Renal cortex interstitium (tissue), 15 donors: ENCODE measurements at places on chromosomes 16 and 17. TPM values are rescaled to one million over a fixed set of nuclear protein-coding genes. Genes with fewer than 3 reads are reported as not detected.

The EFCAB13 gene
- 4.2 TPM for polyA plus RNA-seq

GRCh38 chr16:75244844-75245758 lies 6.3 kb downstream of the BCAR1 start:
- DNase-seq = no peak

DNA sequence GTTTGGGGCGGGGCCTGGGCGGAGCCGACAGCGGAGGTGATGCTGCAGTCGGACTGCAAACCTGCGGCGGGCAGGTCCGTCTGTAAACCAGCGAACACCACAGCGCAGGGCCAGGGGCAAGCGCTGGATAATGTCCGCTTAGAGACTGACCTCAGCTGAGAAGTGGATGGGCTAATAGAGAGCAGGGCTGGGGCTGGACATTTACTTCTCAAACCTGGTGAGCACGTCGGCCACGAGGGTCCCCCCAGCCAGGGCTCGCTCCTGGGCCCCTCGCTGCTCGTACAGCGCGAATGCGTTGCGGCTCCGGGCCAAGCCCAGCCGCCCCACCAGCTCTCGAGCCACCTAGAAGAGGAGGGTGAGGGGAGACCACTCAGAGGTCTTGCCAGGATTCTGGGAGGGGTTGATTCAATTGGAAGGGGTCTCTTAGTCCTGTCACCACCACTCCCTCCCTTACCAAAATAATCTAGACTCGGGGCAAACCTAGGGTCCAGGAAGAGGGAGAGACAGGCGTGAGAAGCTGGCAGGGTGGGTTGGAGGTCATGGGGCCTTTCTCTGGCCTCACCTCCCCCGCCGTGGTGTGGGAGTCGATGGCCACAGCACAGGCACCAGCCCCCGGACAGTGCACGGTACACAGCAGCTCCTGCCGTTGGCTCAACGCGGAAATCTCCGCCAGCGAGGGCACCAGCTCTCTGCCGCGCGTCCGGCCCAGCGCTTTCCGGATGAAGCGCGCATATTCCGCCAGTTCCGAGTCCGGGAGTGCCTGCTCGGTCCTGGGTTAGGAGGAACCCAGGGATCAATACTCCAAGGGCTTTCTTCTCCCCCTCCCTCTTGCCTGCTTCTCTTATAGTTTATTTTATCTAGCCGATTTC lies 5.8 kb downstream of the PLEKHH3 start:
- DNase-seq = no peak

- DNase-seq = no peak
Observed at GRCh38 chr17:57861790-57862693, 12.2 kb upstream of the MRPS23 start.

- DNase-seq = no peak
Observed at GRCh38 chr17:46722662-46723285, 95.7 kb downstream of the WNT3 start.

DNA sequence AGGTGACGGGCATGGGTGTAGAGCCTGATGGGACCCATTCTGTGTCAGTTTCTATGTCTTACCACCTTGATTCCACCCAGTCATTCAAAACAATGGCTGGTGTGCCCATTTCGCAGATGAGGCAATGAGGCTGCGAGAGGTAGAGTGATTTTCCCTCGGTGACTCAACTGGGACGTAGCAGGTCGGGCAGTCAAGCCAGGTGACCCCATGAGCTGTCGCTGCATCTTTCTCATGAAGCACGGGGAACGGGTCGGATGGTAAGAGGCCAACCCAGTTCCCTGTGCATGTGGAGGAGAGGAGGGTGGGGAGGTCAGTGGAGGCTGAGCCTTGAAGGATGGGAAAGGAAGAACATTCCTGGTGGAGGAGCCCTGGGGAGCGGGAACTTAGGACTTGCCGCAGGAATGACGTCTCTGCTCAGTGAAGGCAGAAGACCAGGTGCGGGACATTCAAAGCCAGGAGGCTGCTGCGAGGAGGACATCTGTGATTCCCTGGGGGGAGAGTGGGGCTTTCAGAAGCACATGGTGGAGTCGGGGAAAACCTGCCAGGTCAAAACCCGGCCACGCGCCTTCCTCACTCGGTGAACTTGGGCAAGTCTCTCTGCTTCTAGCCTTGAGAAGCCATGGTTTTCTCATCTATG lies 1.1 kb downstream of the IL21R start:
- DNase-seq = no peak

GRCh38 chr17:57038486-57038885 lies 46.6 kb upstream of the AKAP1 start:
- no peak for DNase-seq

DNA sequence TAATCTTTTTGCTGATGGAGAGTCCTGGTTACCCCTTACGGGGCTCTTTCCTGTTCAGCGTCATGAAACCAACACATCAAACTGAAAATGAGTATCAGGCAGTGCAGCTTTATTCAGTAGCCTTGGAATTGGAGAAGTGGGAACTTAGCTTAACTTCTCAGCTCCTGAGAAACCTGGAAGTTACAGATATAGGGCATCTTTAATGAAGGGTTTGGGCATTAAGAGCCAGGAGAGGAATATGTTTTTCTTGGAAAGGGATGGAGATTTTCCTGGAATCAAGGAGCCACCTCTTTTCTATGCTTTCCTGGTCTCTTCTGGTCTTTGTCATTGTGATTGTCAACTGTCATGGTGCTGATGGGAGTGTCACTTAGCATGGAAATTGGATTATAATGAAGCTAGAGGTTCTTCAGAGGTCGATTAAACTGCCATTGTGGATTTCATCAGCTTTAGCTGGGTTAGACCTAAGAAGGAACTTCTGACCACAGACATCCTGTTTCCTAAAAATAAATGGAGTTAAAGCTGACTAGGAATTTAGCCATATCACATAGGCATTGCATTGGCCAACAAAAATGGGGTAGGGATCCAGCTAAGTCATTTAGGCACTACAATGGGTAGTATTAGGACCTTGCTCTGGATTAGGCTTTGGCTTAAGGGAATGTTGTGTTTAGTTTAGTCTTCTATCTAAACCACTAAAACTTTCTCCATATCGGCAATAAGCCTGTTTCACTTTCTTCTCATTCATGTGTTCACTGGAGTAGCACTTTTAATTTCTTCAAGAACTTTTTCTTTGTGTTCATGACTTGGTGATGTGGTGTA lies 186.4 kb downstream of the BCAS3 start:
- no peak for DNase-seq

DNA sequence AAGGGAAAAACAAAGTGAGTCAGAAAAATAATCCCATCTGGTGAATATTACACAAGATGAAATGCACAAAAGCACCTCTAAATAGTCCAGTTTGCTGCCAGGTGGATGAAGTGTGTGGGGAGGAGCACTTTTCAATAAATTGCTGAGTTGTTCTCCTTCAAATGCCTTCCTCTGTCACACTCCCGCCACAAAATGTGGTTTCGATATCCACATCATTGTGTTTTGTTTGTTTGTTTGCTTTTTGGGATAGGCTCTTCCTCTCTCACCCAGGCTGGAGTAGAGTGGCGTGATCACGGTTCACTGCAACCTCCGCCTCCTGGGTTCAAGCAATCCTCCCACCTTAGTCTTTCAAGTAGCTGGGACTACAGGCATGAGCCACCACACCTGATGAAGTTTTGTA lies 24.6 kb upstream of the SHISA9 start:
- no peak for DNase-seq

GRCh38 chr16:12217341-12217740 lies 240.8 kb downstream of the SNX29 start:
- DNase-seq = no peak
